ENCODE measurements at places on chromosomes 5 and 9. TPM values are rescaled to one million over a fixed set of nuclear protein-coding genes. Genes with fewer than 3 reads are reported as not detected.

The DBH gene
- total RNA-seq = not detected

The SLC6A7 gene
- total RNA-seq = not detected

The SLCO4C1 gene
- not detected for total RNA-seq

The GABBR2 gene
- total RNA-seq = under 0.01 TPM

The ORM2 gene
- not detected for total RNA-seq

The FUT7 gene
- not detected for total RNA-seq

The DOK3 gene
- total RNA-seq = 5.8 TPM

The IL4 gene
- total RNA-seq = not detected

The EQTN gene
- not detected for total RNA-seq

The PCDHGC5 gene
- 1.1 TPM for total RNA-seq

DNA sequence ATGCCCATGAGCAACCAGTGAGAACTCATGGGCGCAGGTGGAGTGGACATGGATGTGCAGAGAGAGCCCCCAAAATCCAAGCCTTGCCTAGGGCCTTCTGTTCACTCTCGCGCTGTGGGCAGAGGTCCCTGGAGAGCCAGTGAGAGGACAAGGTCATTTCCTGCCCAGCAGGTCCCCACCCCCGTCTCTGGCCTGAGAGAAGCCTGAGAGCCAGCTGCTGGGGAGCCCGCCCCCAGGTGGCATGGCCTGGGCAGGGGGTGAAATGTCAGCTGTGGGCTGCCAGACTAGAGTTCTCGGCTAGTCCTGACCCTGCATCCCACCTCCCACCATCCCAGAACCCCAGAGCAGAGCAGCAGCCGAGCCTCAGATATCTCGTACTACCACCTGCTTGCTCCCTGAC is 85.3 kb downstream of the BARX1 start:
- no peak for DNase-seq

GRCh38 chr9:97857606-97858392 is 4.8 kb downstream of the FOXE1 start:
- no peak for DNase-seq

- no peak for DNase-seq
Observed at GRCh38 chr9:99162759-99163364, 57.9 kb downstream of the TGFBR1 start.

DNA sequence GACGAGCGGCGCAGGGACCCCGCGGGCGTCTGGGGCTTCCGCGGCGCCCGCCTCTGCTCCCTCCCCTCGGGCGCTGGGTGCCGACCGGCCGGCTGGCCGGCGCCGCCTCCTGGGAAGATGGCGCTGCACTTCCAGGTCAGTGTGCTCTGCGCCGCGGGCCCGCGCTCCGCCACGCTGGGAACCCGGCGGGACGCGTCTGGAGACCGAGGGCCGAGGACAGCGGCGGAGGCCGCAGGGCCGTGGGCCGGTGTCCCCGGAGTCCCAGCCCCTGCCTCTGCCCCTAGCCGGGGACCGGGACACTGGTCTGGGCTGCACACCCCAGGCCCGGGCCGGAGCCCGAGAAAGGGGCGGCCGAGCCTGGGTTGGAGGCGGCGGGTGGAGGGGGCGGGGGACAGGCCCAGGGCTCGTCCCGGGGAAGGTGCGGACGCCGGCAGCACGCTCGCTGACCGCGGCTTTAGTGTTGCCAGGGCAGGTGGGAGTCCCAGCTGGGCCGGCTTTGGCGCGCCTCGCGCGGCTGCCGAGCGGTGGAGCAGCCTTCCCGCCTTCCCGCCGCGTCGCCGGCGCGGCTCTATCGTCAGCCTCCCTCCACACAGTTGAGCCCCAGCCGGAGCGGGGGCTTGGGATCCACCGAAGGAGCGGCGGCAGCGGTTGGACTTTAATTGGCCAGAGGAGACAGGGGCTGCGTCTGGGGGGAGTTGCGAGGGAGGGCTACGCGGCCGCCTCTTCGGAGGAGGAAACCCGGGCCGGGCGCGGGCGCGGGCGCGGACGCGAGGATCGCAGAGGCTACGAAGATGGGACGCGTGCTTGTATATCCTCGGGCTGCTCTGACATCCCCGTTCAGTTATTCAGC is at the start of gene RANBP17:
Gene RANBP17 (plus strand): TSS at position 102 of the 850 bp plus-strand sequence.
- DNase-seq = peak; percentile 63

GRCh38 chr5:104643320-104643719 is 1080.7 kb upstream of the NUDT12 start:
- DNase-seq = no peak

DNA sequence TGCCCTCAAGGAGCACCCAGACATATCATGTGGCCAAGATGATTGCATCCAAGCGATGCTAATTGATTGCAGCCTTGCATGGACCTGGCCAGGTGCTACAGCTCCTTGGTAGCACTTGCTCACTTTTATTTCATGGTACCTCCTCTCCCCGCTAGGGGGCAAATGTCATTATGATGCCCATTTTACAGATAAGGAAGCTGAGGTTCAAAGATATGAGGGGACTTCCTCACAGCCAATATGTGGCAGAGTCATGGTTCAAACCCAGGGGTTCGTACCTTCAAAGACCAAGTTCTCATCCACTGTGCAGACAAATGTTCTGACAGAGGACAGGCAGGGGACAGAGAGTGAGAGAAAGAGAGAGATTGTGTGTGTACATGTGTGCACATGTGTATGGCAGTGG is 21.9 kb upstream of the KCNMB1 start:
- no peak for DNase-seq
